Left renal pelvis (tissue), 4 donors: ENCODE measurements at places on chromosomes 3 and 15. TPM values are rescaled to one million over a fixed set of nuclear protein-coding genes. Genes with fewer than 3 reads are reported as not detected.

The C2CD4A gene
- polyA plus RNA-seq, result not detected

The AQP9 gene
- polyA plus RNA-seq, result 1.3 TPM

The INSYN1 gene
- polyA plus RNA-seq, result 25.1 TPM

The KLHL40 gene
- polyA plus RNA-seq, result not detected

The TGM5 gene
- polyA plus RNA-seq, result not detected

The OXTR gene
- 0.98 TPM for polyA plus RNA-seq

The SEMA7A gene
- 16.8 TPM for polyA plus RNA-seq

The PCOLCE2 gene
- polyA plus RNA-seq, result 9.2 TPM

The ECE2 gene
- polyA plus RNA-seq, result not detected

The IGSF11 gene
- polyA plus RNA-seq, result 1.9 TPM

The ABHD14A gene
- 20.2 TPM for polyA plus RNA-seq

The TERC gene
- not detected for polyA plus RNA-seq

The ZBTB47 gene
- polyA plus RNA-seq, result 14.9 TPM

The CHRNA3 gene
- 1.5 TPM for polyA plus RNA-seq

The PLXNA1 gene
- polyA plus RNA-seq, result 36.6 TPM

The CDHR4 gene
- polyA plus RNA-seq, result not detected

The C2CD4B gene
- 0.75 TPM for polyA plus RNA-seq

The TRANK1 gene
- 5.8 TPM for polyA plus RNA-seq

The FBLN2 gene
- 97.3 TPM for polyA plus RNA-seq

The GCSAM gene
- polyA plus RNA-seq, result 3.5 TPM

The RTP1 gene
- polyA plus RNA-seq, result not detected

The NUP210 gene
- polyA plus RNA-seq, result 21.2 TPM

The SIDT1 gene
- polyA plus RNA-seq, result 2.4 TPM

The HDC gene
- 0.49 TPM for polyA plus RNA-seq

The PPP2R3A gene
- polyA plus RNA-seq, result 20.3 TPM

The CEP70 gene
- polyA plus RNA-seq, result 41.6 TPM

The TRIM42 gene
- polyA plus RNA-seq, result not detected
